NCI-H1436 treated with DMSO at 0.1 percent for 48 hours (cell line): ENCODE measurements at places on chromosomes 16 and 17.

- DNase-seq: peak; percentile 53
Measured at GRCh38 chr17:58391302-58391984, 25.9 kb downstream of the RNF43 start.

- DNase-seq: no peak
Measured at GRCh38 chr17:1786708-1787107, 24.8 kb downstream of the SERPINF1 start.

- no peak for DNase-seq
Measured at GRCh38 chr17:49333804-49334203, 28.2 kb downstream of the ZNF652 start.

DNA sequence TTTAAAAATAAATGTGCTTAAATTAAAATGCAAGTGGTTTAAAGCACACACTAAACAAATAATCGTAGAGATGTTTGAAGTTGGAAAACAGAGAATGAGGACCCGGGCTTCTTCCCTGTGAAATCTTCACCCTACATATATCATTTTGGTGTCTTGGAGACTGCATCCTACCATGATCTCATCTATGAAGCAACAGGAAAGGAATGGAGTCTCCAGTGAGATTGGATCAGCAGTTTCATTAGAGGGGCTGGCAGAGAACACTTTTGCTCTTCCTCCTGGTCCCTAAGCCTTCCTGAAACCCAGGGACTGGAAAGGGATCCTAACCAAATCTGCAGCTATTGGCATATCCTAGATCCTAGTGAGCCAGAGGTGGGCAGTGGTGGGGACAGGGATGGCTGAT, 85.0 kb downstream of the GRIN2A start:
- DNase-seq: no peak

DNA sequence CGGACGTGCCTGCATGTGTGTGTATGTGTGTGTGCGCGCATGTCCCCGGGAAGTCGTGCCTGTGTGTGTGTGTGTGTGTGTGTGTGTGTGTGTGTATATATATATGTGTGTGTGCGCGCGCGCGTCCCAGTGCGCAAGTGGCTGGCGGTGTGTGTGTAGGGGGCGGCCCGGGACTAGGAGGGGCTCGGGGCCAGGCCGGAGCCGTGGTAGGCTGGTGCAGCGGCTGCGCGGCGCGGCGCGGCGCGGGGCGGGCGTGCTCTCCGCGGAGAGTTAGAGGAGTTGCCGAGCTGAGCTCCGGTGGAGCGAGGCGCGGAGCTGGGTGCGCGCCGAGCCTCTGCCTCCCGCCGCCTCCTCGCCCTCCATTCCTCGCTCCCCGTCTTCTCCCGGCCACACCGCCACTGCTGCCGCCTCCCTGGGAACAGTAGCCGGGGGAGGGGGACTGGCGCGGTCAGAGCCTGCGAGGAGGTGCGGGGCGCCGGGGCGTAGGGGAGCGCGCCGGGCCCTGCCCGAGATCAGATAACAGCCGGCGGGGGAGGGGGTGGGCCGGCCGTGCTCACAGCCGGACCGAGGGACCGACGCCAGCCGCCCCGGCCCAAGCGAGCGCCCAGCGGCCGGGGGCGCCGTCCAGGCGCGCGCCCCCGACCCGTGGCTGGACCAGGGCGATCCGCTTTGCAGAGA, at the start of gene KCNJ12:
TSS of gene KCNJ12 (plus strand) at position 277 of the 678 bp plus-strand sequence. CDS start 38,986 bp downstream, outside the sequence.
- DNase-seq: no peak

DNA sequence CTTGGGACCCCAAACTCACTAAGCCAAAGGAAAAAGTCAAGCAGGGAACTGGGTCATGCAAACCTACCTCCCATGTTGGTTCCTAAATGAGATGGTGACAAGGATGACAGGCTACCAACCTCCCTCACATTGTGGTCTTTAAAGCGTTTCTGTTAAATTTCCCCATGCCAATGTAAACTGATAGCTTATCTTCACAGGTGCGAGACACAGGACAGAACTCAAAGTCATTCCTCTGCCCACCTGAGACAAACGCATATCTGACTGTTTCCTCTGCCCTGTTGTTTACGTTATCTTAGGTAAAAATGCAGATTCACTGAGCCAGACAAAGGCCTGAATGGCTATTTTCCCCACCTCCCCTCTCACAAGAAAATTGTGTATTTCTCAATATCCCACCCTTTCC, 19.0 kb upstream of the CD300E start:
- DNase-seq: no peak

DNA sequence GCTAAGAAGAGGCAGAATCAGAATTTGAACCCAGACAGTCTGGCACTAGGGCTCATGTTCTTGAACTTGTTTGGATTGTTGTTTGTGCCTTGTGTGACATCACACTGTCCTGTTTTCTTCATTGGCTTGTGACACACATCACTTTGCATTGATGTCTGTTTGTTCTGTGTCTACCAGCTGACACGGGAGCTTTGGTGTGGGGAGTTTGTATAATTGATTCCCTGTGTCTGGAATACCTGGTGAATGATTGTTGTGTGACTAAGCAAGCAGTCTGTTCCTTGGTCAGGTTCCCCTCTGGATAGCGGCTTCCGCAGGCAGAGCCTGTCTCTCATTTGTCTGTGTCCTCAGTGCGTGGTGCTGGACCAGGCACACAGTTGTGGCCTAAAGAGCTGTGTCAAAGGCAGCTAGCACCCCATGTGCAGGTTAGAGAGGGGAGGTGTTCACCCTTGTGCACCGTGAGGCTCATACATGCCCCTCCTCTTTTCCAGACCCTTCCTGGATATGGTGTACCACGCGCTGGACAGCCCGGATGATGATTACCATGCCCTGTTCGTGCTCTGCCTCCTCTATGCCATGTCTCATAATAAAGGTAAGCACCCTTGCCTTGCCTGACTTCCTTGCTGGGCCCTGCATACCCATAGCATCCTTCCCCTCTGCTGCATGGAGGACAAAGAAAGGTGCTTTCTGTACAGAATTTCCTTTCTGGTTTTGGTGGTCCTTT, 80.1 kb downstream of the CLEC16A start:
- no peak for DNase-seq

DNA sequence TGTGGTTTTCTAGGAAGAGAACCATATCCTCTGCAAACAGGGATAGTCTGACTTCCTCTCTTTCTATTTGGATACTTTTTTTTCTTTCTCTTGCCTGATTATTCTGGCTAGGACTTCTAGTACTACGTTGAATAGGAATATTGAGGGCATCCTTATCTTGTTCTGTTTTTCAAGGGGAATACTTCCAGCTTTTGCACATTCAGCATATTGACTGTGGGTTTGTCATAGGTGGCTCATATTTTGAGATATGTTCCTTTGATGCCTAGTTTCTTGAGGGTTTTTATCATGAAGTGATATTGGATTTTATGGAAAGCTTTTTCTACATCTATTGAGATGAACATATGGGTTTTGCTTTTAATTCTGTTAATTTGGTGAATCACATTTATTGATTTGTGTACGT, 269.8 kb downstream of the MAP2K6 start:
- DNase-seq: no peak

- no peak for DNase-seq
Measured at GRCh38 chr17:39898088-39898487, 20.3 kb downstream of the GSDMB start.

DNA sequence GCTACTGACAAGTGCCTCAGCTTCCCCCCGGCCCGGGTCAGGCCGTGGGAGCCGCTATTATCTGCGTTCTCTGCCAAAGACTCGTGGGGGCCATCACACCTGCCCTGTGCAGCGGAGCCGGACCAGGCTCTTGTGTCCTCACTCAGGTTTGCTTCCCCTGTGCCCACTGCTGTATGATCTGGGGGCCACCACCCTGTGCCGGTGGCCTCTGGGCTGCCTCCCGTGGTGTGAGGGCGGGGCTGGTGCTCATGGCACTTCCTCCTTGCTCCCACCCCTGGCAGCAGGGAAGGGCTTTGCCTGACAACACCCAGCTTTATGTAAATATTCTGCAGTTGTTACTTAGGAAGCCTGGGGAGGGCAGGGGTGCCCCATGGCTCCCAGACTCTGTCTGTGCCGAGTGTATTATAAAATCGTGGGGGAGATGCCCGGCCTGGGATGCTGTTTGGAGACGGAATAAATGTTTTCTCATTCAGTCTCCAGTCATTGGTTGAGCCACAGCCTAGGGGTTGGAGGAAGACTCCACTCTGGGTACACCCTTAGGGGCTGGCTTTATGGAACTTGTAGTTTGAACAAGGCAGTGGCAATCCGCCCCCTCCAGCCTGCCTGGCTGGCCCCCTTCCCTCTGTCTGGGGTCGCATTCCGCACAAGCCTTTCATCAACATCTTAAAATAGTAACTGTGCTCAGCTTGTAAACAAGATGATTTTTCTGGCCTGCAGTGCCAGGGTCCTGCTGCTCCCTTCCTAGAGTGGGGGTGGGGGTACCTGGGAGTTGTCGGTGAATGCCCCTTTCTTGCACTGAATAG, 4.1 kb downstream of the SYNGR2 start:
- no peak for DNase-seq

DNA sequence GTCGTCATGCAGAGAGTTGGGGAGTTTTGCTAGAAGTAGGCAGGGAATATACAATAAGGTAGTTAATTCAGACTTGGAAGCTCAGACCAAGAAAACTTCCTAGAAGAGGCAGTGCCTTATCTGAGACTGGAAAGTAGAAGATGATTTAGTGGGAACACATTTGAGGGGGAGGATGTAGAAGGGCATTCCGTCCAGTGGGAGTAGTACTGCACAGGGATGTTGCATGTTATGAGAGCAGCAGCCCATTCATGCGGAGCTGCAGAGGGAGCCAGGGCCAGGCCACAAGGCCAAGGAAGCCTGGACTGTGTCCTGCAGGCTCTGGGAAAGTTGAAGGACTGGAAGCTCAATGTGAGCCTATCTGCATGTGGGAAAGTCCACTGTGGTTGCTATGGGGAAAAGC, 344.5 kb upstream of the EEF2KMT start:
- DNase-seq: no peak

DNA sequence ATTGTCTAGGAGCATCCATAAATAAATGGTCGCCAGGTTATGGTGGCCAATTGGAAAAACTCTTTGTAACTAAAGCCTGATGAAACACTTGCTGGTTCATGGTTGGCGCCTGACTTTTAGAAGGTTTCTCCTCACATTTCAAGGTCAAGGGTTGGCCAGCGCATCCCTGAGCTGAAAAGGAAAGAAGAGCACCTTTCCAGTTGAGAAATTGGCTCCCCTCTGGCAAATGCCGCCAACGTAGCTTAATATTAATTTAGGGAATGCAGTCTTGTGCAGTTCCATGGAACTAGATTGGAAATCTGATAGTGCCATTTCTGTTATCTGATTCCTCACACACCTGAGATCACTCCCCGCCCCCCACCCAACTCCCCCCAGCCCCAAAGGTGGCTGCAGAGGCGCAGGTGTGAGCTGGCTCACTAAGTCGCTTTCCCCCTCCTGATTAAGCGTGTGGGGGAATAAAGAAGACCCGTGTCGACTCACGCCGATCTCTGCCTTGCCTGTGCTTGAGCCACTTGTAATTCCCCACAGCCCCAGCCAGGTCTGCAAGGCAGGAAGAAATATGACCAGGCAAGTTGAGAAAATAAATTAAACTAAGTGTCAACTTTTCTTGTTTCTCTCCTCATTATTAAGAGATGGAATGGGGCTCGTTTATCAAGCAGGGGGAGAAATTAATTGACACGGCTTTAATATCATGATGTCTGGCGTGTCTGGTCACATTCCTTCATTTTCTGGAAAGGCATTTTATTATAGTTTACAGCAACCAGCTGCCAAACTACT, 157.7 kb downstream of the CCDC182 start:
- DNase-seq: no peak

GRCh38 chr16:59045501-59045900, 311.4 kb upstream of the GOT2 start:
- no peak for DNase-seq

DNA sequence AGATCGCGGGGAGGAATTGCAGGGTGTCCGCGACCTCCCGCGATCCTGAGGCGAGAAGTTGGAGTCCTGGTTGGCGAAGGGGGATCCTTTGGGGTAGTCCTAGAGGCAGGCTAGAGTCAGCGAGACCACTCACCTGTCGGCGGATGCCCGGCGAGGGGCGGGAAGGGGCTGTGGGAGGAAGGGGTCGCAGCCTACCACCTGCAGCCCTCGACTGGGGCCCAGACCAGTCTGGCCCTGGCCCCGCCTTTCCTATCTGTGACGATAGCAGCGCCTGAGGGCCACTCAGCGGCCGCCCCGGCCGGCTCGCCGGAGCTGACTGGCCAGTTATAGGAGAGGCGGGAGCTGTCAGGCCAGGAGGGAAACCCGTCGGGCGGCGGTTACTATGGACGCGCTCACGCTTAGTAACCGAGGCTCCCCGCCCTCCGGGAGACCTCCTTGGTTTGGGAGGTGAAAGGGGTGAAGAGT, at the start of gene TEKT3:
TSS of gene TEKT3 (minus strand) at position 213 of the 465 bp plus-strand sequence. CDS start 10,012 bp downstream, outside the sequence.
- DNase-seq: no peak

DNA sequence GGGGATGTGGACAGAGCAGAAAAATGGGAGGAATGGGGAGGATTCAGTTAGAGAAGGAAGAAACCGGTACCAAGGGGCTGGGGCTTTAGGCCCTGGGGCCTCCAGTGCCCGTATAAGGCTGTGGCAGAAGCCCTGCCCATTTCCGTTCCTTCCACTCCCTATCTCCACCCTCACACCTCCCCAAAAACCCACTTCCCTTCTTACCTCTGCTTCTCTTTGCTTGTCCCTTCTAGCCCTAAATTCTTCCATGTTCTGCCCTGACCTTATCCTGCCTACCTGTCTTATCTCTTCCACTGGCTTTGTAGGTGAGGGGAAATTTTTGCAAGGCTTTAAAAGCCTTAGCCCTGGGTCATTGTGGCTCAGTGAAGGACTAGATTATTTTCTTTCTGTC, 4.1 kb downstream of the RNF167 start:
- DNase-seq: no peak

DNA sequence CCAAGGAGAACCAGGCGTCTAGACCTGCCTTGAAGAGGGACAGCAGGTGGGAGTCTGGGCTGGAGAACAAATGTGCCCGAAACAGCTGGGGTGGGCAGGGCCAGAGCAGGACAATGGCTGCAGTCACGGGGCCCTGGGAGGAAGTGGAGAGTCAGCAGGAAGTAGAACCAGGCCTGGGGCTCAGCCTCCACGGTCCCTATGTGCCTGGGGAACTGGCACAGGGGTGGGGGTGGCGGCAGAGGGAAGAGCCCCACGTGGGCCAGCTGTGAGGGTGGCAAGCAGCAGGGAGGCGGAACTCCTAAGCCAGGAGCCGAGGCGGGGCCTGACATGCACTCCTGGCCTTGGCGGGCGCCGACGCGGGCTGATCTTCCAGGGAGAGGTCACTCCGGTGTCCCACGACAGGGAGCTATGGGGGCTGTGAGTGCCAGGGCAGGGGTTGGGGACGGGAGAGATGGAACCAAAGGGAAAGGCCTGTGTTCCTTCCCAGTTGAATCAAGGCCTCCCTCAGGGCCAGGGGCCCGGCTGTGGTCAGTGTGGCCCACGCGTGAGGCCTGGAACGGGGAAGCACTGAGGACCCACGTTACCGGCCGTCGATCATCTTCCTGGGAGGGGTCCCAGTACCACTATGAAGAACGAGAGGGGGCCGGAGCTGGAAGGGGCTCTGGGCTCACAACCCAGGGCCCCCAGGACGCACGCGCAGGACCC, 42.7 kb downstream of the TIMM22 start:
- DNase-seq: no peak

- peak; percentile 58 for DNase-seq
Measured at GRCh38 chr17:17377071-17377967, 74.1 kb downstream of the NT5M start.

- no peak for DNase-seq
Measured at GRCh38 chr17:50523208-50523607, 9.3 kb upstream of the EPN3 start.
